ENCODE measurements at places on chromosomes 2 and 18.

DNA sequence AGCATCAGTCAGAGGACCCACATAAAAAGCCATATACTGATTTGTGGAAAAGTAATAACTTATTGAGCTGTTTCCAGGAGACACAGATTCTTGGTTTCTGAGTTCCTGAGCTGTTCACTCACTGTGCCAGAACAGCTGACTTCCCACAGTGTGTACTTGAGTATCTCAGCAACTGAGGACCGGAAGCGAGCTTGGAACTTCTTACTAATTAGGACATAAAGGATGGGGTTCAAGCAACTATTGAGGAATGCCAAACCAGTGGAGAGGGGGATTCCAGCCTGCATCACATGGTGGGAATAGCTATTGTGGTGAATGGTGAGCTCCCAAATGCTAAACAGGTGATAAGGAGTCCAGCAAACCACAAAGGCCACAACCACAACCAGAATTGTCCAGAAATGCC lies 16.4 kb downstream of the EEF1B2 start:
- peak; percentile 23 for DNase-seq

- peak; percentile 53 for DNase-seq
Measured at GRCh38 chr18:7164323-7165004, 46.9 kb upstream of the LAMA1 start.

GRCh38 chr2:95332036-95332435 lies 34.9 kb downstream of the KCNIP3 start:
- no peak for DNase-seq

DNA sequence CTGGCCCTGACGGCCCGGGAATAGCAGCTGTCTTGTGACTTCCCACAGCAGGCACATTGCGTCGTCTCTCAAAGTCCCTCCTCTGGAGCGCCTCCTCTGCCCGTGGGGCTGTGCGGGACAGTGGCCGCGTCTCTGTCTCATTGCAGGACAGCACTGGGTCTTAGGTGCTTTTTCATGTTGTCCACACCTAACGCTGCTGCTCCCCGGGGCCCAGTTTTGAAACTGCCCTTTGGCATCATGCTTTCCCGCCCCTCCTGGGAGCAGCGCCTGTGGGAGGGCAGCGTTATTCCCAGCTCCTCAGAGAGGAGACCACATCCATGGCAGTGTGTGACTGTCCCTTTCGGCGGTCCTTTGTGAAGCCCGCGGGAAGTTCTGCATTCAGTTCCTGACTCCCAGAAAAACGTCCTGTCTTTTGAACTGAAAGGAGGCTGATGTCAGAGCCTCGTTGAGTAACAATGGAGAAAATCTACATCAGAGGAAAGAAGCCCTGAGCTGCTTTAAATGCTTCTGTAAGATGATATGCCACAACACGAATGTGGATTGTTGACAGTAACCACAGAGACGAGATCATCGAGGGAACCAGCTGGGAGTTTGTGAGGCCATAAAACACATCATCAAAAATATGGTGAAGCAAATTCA lies 226.0 kb downstream of the FAM210A start:
- DNase-seq = peak; percentile 48

DNA sequence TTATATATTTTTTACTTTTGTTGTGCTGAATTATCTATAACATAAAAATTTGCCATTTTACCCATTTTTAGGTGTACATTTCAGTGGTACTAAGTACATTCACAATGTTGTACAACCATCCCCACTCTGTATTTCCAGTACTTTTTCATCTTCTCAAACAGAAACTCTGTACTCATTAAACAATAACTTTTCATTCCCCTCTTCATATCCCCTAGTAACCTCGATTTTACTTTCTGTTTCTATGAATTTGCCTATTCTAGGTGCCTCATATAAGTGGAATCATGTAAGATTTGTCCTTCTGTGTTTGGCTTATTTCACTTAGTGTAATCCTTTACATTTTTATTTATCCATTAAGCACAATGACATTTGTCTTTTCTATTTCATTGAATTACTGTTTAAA lies 51.3 kb downstream of the GTF2A1L start:
- DNase-seq = no peak

Data from fibroblast of mammary gland (primary cell).